ENCODE measurements at places on chromosomes 2 and 18.

GRCh38 chr2:158498043-158498748 lies 41.4 kb downstream of the PKP4 start:
- DNase-seq, result no peak

DNA sequence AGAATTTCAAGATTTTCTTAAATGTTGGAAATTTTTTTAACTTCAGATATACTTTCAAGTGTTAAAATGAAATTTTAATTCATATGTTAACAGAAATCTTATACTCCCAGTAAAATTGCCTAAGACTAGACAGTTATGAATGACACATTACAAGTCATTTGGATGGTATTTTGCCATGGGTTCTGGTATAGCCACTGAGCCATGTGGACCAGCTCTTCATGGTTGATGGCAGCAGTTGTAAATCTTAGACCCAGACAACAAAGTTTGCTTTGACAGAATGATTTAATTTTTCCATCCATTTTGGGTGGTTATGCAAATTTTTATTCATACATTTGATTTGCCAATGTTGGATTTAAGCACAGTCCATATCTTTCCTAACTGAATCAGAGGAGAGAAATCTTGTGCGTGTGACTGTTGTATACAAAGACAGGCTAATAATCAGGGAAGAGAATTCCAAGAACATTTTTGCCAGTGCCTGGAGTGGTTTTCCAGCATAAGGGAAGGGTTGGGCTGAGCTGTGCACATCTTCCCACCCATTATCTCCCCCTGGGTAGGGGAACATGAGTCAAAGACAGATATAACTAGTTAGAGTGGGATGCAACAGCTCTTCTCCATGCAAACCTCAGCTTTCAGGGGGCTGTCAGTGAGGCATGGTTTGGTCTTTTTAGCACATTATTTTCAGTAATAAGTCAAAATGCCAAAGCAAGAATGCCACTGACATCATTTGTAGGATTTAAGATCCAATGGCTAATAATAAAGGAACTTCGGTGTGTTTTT lies 28.1 kb upstream of the INPP4A start:
- DNase-seq, result no peak

- no peak for DNase-seq
These were observed 72.0 kb downstream of the CTAGE1 start for GRCh38 chr18:22345718-22346117.

DNA sequence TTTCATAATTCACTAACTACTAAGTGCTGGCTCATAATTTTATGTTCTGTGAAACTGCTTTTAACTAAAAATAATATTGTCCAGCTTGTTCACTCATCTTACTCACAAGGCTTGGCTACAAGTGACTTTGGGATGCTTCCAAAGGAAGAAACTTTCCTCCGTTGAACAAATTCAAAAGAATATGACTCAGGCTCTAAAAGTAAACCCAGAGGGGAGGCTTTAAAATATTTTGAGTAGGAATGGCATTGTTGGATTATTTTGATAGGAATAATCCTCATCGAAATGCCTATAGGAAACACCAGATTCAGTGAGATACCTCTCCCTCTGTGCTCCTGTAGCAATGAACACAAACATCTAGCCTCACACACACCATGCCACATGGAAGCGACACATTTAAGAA lies 25.2 kb upstream of the TLK1 start:
- DNase-seq, result no peak

DNA sequence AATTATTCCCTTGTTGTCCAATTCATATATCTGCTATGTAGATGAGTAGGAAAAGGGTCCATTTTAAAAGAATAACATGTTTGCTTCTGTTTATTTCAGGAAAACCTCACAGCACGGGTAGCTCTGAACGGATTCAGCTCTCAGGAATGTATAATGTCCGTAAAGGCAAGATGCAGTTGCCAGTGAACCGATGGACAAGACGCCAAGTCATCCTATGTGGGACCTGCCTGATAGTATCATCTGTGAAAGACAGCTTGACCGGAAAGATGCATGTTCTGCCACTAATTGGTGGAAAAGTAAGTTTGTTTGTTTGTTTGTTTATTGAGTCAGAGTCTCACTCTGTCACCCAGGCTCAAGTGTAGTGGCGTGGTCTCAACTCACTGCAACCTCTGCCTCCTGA lies 114.6 kb downstream of the PHLPP1 start:
- no peak for DNase-seq

GRCh38 chr2:118846442-118846952 lies 951 bp downstream of the EN1 start:
- no peak for DNase-seq

DNA sequence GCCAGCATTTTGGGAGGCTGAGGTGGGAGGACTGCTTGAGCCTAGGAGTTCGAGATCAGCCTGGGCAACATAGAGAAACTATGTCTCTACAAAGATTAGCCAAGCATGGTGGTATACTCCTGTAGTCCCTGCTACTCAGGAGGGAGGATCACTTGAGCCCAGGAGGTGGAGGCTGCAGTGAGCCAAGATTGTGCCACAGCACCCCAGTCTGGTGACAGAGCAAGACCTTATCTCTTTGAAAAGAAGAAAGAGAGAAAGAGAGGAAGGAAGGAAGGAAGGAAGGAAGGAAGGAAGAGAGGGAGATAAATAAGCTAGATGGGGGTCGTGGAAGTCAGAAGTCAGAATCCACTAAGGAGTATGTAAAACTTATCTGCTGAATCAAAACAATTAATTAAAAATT lies 16.2 kb downstream of the GPR75 start:
- DNase-seq, result no peak

DNA sequence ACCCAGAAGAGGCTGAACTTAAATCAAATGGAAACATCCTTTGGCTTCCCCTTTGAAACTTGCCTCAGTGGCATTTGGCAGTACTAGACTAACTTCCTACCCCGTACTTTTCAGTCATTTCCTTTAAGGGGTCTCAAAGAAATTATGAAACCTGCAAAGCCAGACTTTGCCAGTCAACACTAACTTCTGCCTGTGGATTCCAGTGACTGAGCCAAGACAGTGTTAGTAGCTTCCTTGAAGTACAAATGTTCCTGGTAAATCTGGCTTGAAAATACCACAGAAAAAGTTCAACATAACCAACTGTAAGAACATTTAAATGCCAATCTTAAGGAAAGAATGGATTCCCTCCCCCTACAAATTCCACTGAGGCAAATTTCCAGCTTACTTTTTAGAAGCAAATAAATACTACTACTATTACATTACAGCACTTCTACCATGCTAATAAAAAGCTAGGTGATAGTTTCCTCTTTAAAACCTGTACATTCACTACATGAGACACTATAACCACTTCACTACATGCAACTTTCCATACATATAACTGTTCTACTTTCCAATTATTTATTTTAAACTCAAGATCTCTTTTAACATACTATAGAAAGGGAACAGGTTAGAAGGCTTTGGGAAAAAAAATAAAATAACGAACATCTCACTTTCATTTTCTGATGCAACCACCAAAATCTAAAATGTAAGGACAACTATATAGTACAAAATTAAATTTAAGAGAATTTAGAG lies 2.4 kb downstream of the PELI1 start:
- DNase-seq, result peak; percentile 31

- DNase-seq, result no peak
These were observed 19.1 kb downstream of the EFHD1 start for GRCh38 chr2:232652505-232652851.

GRCh38 chr2:98299211-98299905 lies 46.9 kb upstream of the CNGA3 start:
- DNase-seq, result no peak

DNA sequence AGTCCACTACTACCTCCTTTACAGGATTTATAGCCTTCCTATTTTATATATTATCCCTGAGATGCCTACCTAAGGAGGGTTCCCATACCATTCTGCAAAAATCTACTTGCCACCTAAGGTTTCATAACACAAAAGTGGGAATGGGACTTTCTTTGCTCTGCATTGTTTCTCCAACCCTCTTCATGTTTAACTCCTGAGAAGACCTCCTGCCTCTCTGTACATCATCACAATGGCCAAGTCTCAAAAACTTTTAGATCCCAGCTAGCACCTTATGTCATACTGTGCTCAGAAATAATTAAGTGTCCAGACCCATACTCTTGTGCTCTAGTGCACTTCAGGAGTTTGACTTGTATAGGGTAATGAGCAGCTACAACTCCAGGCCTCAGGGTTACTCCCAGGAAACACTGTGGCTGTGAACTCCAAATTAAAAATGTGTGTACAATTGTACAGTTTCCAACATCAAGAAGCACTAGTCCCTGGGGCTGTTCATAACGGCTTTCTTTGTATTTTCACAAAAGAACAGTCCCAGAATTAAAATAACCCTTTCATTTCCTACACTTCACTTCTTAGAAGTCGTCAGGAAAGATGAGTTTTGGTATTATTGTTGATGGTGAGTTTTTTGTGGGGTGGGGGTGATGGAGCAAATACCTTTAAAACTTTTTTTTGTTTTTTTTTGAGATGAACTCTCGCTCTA lies 39.4 kb downstream of the METAP1D start:
- DNase-seq, result no peak

GRCh38 chr2:120552800-120553481 lies 182.7 kb upstream of the GLI2 start:
- DNase-seq, result peak; percentile 38

DNA sequence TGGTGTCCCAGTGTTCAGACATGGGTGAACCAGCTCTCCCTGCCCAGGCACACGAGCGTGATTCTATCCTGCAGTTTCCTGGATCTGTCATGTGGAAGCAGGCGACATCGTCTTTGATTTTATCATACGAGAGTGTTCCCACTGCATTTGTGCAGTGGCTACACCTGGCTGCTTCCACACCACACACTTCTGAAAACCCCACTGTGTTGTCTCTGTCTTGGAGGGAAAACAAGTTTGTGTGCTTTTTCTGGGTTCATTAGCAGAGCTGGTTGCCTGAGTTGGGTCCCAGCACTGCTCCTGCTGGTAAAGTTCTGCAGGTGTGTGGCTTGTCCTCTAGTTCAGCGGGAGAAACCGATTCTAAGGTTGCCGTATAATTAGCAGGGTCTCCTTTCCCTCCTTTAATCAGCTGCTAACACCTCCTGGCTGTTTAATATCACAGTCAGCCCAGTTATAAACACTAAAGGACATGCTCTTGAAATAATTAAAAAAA lies 58.5 kb upstream of the TWIST2 start:
- DNase-seq, result no peak

DNA sequence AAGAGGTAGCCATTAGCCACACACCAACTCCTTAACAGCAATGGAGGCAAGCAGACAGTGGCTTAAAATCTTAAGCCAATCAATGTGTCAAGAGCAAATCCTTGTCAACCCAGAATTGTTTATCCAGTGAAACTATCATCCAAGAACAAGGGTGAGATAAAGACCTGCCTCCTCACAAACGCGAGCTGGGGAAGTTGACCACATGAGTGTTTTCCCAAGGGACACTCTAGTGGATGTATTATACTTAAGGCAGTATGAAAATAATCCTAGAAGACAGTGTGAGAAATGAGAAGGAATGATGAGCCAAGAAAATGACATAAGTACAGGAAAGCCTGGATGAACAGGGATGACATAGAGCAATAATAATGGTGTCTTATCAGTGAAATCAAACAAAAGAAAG lies 209.6 kb downstream of the TWIST2 start:
- DNase-seq, result no peak

GRCh38 chr2:160278879-160279177 lies 78.8 kb upstream of the ITGB6 start:
- DNase-seq, result peak; percentile 11

DNA sequence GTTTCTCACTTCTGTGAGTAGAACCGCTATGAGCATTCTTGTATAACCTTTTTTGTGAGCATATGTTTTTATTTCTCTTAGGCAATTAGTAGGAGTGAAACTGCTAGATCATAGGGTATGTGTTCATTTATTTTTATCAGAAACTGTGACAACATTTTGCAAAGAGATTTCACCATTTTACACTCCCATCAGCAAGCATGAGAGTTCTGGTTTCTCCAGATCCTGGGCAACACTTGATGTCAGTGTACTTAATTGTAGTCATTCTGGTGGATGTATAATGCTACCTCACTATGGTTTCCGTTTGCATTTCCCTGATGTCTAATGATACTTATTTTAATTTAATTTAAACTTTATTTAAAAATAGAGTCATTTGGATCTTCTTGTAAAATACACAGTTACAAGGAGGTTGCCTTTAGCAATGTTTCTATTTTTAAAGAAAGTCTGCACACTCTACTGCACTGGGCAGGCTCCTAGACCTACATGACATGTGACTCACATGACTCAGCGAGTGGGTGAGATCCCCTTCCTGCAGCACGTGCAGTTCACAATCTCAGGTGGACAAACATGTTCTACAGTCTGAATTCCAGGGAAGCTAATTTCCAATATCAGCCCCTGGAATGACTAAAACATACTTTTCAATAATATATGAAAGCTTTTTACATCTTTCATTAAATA lies 127.0 kb upstream of the BCL2L11 start:
- no peak for DNase-seq

DNA sequence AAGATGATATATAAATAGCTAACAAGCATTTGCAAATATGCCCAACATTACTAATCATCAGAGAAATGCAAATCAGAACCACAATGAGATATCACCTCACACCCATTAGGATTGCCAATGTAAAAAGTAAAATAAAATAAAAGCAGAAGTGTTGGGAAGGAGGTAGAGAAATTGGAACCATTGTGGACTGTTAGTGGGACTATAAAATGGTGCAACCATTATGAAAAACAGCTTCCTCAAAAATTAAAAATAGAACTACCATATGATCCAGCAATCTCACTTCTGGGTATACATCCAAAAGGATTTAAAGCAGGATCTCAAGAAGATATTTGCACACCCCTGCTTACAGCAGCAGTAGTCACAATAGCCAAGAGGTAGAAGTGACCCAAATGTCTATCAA lies 99.8 kb upstream of the DAPL1 start:
- DNase-seq, result no peak

DNA sequence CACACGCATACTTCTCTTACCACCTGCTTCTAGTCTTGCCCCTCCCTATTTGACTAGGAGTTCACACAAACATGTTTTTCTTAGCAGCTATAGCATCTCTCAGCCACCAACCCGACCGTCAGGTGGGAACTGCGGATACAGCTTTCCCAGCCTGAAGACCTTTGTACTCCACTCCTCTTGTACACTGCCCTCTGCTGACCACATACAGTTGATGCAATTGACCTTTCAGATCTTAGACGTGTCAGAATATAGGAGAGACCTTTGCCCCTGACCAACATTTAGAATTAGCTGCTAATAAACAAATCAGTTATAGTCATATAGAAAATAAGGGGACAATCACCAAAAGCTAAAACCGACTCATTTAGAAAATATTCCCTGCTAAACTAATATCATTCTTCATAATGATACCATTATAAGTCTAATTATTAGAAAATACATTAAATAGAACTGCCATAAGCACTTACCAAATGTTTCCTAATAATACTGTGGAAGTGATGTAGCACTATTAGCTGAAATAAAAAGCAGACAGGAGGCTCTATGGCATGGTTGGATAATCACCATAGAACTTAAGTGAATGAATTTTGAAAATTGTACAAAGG lies 208.4 kb downstream of the RAD51AP2 start:
- DNase-seq, result no peak

GRCh38 chr18:43013486-43013885 lies 102.0 kb downstream of the RIT2 start:
- DNase-seq, result peak; percentile 26

Measured in skin of body (tissue), 3 donors.